ENCODE measurements at places on chromosomes 5 and 9.

DNA sequence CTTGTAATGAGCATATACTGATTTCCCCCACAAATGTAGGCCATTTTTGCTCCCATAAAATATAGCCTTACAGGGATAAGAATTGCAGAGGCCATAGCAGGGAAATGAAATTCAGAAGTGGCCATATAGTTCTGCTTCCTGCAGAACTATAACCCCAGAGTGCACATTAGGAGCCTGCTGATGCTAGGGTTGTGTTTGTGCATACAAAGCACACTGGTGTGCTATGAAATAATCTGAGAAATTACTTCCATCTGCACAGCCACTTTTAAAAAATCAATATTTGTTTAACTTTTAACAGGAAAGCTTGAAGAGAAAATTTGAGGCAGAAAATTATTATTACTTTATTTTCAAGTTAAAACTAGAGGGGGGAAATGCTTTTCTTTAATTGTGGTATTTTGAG, 380.3 kb downstream of the MRPS30 start:
- no peak for DNase-seq

GRCh38 chr5:181039471-181039870, 595 bp upstream of the BTNL9 start:
- DNase-seq: no peak

DNA sequence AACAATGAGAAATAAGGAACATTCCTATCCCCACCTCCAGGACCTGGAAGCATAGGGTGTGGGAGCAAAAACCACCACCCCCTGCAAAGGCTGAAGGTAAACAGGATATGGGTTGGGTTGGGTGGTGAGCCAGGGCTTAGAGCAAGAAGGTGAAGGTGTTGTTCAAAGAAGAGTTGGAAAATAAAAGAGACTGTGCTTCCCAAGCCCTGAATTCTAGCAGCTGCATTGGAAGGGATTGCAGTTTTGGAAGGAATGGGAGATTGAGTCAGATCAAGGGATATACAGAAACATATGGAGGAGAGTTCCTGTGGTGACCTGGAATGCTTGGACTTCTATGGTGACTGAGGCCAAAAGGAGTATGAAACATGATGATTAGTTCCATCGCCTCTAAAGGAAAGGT, 24.7 kb upstream of the MTAP start:
- DNase-seq: no peak

DNA sequence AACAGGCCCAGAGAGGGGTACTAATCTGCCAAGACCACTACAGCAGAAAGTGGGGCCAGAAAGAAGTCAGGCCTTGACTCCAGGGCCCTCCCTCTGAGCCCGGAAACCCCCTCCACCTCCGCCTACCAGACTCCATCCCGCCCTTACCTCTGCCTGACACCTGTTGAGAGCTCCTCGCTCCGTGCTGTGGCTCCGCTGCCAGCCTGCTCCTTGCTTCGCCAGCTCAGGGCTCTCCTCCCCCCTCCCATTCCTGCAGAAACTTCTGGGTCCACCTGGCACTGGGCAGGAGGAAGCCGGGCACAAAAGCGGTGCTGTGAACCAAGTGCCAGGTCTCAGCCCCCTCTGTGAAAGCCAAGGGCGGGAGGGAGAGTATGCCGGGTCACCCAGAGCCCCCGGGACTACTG, 6.4 kb upstream of the ST6GALNAC6 start:
- peak; percentile 18 for DNase-seq

GRCh38 chr9:89494199-89494598, 3.7 kb downstream of the SEMA4D start:
- DNase-seq: no peak

DNA sequence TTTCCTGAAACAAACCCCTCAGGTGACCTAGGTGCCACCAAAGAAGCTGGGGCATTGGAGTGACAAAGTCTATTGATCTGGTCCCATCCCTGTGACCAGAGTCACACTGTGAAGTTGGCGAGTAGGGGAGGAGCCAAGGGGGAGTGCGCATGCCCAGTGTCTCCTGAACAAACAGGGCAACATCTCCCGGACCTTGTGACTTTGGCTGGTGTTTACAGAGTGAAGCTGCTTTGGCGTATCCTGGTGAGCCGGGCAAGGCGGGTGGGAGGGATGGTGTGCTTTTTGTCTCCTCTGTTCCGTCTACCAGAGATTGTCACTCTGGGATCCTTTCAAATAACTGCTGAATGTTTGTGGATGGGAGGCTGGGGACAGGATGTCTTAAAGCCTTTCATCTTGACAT, 204.5 kb downstream of the HSPA4 start:
- DNase-seq: no peak

DNA sequence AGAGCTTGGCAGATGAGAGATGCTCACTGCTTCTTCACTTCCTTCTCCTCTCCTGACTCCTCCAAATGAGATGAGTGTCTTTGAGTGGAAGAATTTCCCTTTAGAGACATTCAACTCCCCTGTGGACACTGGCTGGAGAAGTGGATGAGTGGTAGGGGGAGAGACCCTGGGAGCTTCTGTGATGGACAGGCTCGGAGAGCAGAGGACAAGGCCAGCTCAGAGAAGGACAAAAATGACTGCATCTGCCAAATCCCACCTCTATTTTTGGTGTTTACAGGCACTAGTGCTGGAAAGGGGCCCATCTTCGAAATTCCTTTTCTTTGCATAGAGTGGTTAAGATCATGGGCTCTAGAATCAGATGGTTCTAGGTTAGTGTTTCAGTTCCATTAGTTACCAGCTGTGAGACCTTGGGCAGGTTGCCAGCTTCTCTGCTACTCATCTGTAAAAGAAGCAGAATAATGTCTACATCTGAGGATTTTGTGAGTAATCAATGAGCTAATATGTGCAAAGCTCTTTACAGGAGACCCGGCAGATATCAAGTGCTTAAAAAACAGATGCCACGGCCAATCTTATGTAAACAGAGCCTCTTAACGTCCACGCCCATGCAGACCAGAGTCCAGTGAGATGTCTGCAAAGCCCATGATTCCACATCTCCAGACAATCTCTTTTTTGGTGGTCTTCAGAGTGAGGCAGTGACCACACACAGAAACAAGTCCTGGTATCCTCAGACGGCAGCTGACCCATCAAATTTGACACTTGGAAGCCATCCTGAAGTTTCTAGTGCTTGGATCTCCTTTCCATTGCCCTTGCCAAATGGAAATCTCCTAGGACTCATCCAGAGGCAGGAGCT, 13.6 kb upstream of the COL27A1 start:
- DNase-seq: no peak

- DNase-seq: no peak
Observed at GRCh38 chr9:81827616-81828296, 100.5 kb upstream of the SPATA31D4 start.

GRCh38 chr5:19104948-19105347, 883.1 kb downstream of the CDH18 start:
- DNase-seq: no peak

- no peak for DNase-seq
Observed at GRCh38 chr5:124580925-124581737, 165.3 kb downstream of the ZNF608 start.

DNA sequence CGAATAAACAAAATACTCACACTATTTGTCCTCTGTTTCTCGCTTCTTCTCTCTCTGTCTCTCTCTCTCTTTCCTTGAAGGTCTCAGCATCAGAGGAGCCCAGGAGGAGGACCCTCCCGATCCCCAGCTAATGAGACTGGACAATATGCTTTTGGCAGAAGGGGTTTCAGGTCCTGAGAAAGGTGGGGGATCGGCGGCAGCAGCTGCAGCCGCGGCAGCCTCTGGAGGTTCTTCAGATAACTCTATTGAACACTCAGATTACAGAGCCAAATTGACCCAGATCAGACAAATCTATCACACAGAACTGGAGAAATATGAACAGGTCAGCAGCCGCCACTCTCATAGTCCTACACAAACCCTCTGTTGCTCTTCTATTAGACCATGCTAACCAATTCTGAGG, 168.4 kb downstream of the PBX3 start:
- no peak for DNase-seq

GRCh38 chr9:124455820-124456219, 5.6 kb downstream of the ADGRD2 start:
- no peak for DNase-seq

- DNase-seq: no peak
Observed at GRCh38 chr9:133124123-133124906, 3.3 kb upstream of the RALGDS start.

DNA sequence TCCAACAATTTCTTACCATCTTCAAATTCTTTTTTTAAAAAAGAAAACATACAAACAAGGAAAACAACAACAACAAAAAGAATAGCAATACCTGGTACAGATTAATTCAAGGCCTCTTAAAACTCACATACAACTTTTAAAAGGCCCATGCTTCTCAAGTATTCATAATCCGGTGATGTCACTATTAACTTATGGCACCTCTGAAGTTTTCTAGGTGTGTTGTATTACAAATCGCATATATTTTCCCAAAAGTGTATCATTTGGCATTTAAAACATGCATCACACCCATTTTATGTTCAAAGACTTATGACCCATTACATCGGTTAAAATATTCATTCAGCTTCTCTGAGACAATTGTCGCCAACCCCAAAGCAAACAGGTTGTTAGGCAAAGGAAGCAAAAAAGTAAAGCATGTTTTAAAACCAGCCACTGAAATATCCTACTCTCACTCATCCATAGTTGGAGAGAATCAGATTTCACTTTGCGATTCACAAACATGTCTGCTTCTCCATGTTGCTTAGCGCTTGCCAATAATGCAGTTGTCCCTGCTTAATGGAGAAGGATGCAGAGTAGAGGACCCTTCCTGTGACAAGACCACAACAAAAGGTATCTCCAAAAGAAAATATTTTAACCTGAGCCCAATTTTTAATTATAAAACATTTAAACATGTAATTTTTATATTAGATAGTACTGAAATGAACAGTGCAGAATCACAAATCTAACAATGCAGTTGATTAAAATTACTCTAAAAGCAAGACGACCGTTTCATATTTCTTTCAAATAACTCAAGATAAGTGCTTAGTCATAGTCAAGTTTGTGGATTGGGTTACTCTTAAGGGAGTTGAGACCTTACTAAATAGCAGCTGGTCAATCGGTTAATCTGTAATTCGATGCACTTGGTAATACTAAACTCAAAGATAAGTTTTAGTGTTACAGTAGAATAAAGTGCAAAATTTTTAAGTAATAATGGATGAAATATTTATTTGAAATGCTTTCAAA, 1.6 kb downstream of the SKP1 start:
- DNase-seq: no peak

DNA sequence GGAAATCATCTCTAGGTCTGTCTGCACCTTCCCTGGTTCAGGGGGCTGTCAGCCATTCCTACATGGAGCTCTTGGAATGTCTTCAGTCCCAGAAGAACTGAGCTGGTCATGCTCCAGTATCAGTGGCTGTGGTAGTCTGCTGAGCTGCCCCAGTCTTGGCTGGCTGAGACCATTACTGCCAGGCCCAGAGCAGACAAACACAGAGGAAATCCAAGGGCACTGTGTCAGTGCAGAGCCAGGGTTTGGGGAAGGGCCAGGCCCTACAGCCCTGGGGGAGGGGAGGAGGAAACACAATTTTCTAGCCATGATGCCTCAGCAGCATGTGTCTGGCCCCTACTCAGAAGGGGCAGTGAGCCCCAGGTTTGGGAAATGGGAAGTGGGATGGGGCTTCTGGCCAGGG, 58.4 kb downstream of the ARHGEF37 start:
- no peak for DNase-seq

DNA sequence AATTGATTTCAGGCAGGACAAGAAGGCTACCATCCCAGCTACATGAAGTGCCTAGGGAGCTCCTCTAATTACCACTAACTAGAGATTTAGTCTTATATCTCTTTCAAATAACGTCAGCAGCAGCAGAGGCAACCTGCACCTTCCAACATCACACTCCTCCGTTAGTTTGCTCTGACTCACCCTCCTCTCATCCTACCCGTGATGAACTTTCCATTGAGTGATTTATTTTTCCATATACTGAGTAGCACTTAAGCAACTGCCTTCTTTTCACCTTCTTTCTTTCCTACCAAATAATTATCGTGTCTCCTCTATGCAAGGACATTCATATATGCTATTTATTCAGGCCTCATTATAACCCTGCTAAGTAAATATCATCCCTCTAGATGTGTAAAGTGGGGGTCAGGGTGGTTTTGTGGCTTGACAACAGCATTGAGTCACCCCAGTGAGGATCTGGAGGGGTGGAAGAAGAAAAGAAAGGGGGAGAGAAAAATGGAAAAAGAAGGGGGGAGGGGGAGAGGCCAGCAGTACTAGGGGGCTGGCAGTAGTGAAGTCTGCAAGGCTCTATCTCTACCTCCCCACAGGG, 64.6 kb upstream of the CAST start:
- DNase-seq: no peak

- DNase-seq: no peak
Observed at GRCh38 chr5:26024774-26025173, 1013.6 kb downstream of the CDH9 start.

DNA sequence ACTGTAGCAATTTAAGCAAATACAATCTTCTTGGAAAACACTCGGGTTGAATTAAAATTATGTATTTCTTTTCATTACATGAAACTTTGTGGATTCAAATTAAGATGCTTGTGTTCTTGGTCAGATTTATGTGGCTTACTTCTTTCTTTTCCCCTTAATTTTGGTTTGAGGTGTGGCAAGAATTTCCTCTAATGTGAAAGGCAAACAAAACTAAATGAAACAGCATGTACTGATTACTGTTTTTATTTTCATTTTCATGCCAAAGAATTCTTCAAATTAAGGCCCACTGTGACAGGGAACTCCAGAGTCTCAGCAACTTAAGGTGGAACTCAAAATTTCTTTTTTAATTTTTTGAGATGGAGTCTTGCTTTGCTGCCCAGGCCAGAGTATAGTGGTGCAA, at the start of gene OMD:
Gene OMD, minus strand, starts transcription at position 132 of the 400 bp plus-strand sequence. CDS start 6,913 bp downstream, outside the sequence.
- DNase-seq: no peak

GRCh38 chr5:131001507-131001906, 163.5 kb downstream of the HINT1 start:
- no peak for DNase-seq

GRCh38 chr5:90944116-90944515, 385.5 kb downstream of the ADGRV1 start:
- DNase-seq: no peak

GRCh38 chr9:10704720-10705119, 91.9 kb upstream of the PTPRD start:
- DNase-seq: no peak

GRCh38 chr9:16154521-16155078, 601.8 kb downstream of the CCDC171 start:
- DNase-seq: peak; percentile 72

GRCh38 chr5:62017092-62017491, 288.9 kb upstream of the KIF2A start:
- no peak for DNase-seq

DNA sequence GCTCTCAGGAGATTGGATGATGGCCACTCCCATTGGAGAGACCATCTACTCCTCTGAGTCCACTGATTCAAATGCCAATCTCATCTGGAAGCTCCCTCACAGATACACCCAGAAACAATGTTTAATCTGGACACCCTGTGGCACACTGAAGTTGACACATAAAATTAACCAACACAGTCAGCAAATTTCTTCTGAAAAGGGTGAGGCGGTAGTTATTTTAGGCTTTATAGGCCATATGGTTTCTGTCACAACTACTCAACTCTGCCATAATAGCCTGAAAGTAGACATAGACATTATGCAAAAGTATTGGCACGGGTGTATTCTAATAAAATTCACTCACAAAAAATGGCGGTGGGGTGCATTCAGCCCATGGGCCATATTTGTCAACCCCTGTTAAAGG, 244.5 kb upstream of the VLDLR start:
- DNase-seq: no peak

Data from right hindlimb (tissue), 1 donor.